Globus pallidus (tissue), 1 donor: ENCODE measurements at places on chromosomes 16 and 17.

- peak; percentile 94 for DNase-seq
Observed at GRCh38 chr17:27520491-27521185, 64.4 kb downstream of the KSR1 start.

DNA sequence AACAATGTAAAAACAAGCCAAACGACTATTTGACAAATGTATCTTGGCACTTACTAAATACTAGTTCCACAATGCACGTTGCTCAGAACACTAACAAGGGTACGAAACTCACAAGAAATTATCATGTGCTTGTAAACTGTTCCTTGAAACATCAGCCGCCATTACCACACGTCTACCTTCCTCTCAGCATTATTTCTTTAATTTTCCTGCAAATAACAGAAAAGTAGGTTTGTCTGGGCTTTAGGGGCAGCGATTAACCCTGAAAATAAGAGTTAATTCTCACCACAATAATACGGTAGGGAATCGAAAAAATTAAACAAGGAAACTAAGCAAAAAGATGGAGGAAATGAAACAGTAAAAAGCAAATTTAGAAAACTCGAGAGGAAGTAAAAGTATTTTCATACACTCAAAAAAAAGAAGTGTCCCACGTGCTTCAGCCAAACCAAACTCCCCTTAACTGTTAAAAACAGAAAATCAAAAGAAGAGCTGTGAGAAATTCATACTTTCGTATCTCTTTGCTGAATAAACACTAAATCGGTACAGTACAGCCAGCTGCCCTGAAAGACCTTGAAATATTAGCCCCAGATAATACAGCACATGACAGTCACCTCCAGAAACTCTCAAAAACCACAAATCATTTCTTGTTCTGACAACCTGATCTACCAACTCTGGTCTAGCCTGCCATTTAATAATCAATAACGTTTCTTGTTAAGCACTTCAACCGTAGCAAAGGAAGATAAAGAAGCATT is 1.2 kb downstream of the ARHGAP17 start:
- DNase-seq, result peak; percentile 41

GRCh38 chr17:63998050-63998720 is at the start of gene PRR29:
Gene PRR29, plus strand, starts transcription at chr17:63998351. Its CDS starts 14 bp downstream, at chr17:63998365.
- no peak for DNase-seq

GRCh38 chr17:34412534-34412933 is 49.5 kb upstream of the CCL1 start:
- no peak for DNase-seq

- DNase-seq, result no peak
Observed at GRCh38 chr16:18833707-18834505, 32.6 kb upstream of the ARL6IP1 start.

- DNase-seq, result no peak
Observed at GRCh38 chr16:20956319-20956718, 55.7 kb downstream of the LYRM1 start.

DNA sequence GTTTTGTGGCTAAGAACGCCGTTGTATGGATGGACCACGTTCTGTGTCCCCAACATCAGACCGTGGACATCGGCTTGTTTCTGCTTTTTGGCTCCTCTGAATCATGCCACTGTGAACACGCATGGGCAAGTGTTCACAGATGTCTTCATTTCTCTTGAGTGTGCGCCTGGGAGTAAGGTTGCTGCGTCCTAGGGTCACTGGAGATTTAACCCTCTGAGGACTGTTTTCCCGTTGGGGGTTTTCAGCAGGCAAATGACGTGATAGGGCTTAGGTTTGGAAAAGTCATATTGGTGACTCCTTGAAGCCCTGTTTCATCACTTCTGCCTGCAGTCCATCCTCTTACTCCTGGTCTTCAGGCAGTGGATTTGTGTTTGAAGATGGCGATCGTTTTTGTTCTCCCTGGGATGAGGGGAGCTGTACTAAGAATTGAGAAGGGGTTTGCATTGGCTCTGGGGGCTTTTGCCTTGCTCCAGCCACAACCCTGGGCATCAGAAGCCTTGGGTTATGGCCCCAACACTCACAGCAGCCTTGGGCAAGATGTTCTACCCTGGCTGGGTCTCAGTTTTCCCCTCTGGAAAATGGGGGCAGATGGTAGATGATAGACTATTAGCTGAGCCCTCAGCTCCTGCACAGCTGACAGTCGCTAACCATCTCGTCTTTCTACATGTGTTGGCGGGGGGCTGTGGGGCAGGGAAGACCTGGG is 67.2 kb upstream of the CIBAR2 start:
- DNase-seq, result no peak
